Mucosa of gallbladder (tissue), 1 donor: ENCODE measurements at places on chromosomes 5 and 9.

- no peak for DNase-seq
Measured at GRCh38 chr5:172713113-172713808, 57.7 kb downstream of the DUSP1 start.

- DNase-seq, result no peak
Measured at GRCh38 chr5:7886849-7887475, 18.0 kb downstream of the MTRR start.

DNA sequence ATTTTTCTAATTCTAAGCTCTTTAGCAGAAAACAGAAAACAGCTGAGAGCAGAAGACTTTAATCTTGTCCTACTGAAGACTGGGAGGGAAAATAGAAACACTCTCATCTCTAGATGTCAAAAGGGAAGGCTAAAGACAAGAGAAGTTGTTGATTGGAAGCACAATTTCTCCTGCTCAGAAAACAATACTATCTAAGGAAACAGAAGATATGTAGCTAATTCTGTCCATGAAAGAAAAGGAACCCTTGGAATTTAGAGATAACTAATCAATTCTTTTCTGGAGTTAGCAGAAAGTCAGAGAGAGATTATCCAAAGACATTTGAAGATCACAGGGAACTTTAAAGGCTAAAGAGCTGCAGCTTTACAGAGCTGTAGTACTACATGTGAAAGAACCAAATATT lies 126.2 kb downstream of the HSD17B3 start:
- DNase-seq, result no peak

DNA sequence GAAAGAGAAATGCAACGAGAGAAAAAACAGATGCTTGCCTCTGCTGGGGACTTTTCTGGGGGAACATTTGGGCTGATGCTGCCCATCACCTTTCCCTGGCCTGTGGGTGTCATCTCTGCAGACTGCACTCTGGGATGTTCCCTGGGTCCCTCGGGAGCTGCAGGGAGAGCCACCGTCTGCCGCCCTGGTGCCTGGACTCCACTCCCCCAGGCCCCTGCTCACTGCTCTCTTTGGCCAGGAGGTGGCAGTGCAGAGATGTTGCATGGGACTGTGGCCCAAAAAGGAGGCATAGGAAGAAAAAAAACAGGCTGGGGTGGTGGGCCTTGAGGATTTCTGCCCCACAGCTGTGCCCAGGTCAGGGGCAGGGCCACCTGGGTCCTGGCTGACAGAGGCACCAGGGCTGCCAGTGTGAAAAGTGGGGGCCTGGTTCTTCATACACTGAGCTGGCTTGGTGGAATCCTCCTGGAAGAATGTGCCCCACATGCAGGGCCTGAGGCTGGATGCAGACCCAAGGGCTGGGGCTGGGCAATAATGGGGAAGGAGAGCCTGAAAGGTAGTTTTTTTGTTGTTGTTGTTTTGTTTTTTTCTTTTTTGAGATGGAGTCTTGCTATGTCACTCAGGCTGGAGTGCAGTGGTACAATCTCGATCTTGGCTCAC lies 353.6 kb downstream of the SLIT3 start:
- peak; percentile 28 for DNase-seq

GRCh38 chr5:169566202-169566601 lies 17.4 kb upstream of the SPDL1 start:
- no peak for DNase-seq

- DNase-seq, result no peak
Measured at GRCh38 chr5:76472335-76473008, 69.4 kb downstream of the IQGAP2 start.

DNA sequence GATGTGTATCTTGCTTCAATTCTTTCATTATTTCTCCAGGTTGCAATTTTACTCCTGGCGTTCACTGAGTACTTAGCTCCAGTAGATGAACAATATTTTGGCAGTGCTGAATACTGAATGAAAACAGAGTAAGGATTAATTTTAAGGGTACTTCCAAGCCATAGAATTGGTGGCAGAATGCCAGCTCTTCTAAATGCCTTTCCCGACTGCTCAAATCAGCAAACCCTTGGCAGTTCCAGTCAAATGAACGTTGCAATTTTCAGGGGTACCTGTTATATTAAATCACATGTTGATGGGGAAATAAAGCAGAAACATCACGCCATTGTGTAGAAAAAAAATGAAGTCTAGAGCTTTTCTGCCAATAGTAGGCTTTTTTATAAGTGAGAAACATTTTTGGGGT lies 282.4 kb upstream of the RPS23 start:
- DNase-seq, result no peak
